MCF 10A (cell line): ENCODE measurements at places on chromosomes 4 and X. TPM values are rescaled to one million over a fixed set of nuclear protein-coding genes. Genes with fewer than 3 reads are reported as not detected.

DNA sequence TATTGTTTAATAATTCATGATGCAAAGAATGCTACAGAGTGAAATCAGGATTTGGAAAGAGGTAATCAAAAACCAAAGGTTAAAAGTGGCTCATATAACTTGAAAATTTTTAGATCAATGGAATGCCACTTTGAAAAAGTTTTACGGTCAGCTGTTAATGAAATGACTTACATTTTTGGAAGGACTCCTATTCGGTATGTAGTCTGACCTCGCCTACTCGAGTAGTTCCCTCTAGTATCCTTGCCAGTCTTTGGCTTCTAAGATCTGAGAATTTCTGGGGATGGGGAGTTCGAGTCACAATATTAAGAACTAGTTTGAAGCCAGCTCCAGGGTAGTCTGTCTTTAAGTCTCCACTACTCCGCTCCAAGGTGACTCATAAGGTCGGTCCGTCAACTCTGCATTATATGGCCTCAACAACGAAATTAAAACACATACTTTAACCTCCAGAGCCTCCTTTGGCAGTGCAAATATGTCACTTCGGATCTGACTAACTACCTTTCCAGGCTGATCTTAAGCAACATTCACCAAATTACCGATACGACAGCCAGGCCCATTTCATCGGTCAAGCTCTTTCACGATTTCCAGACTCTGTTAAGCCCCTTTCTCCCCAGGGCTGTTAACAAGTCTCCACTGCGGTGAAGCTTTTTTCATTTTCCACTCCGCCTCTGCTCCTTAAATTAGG lies 733 bp upstream of the NAA15 start:
- peaks cover 6% of the 10 kb centered on the region for H3K4me1 ChIP-seq
- peak overlapping the region; percentile 87 for H3K4me3 ChIP-seq
- peak; percentile 74 for DNase-seq
- H3K27me3 ChIP-seq: no peaks in the 10 kb centered on the region
- peak overlapping the region; percentile 98 for H3K27ac ChIP-seq

DNA sequence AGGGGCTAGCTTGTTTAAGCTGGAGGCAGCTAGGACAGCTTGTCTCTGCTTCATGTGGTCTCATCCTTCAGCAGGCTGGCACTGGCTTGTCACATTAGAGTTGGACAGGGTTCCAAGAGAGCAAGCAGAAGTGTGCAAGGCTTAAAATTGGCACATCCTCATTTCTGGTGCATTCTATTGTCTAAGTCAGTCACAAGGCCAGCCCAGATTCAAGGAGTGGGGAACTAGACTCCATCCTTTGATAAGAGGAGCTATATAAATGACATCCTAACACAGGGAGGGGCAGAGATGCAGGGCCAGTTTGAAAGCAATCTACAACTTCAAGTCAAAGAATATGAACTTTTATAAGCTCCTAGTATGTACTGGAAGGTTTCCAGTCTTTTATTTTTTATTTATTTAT lies 313.2 kb downstream of the PTTG2 start:
- no peak overlapping the region for H3K4me3 ChIP-seq
- H3K27ac ChIP-seq: no peak overlapping the region
- H3K27me3 ChIP-seq: no peaks in the 10 kb centered on the region
- DNase-seq: no peak
- H3K36me3 ChIP-seq: no peaks in the 10 kb centered on the region
- peaks cover 12% of the 10 kb centered on the region for H3K4me1 ChIP-seq

DNA sequence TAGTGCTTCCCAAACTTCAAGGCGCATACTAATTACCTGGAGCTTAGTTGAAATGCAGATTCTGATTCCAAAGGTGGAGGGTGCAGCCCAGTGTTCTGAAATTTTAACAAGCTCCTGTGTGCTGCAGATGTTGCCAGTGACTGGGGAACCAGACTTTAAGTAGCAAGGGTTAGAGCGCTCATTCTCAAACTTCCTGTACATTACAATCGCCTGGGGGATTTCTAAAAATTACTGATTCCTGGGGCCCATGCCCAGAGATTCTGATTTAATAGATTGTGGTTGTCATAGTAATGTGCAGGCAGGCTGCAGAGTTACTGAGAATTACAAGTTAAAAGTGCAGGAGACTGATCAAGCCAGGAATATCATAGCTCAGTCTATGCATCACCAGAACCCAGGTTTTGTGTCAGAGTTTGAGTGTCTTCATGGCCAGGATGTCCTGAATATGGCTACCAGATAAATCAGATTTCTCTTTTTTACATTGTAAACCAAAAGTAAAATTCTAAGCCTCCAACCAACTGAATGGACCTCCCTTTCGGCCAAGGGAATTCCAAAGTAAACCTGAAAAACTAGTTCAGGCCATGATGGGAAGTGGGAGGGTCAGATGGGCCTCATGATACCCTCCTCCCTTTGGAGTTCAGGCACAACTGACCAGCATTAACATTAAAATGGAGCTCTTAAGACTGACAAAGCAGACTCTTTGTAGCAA lies 121.6 kb downstream of the ATXN3L start:
- no peak for DNase-seq
- no peak overlapping the region for H3K27ac ChIP-seq
- no peaks in the 10 kb centered on the region for H3K4me1 ChIP-seq
- H3K4me3 ChIP-seq: no peak overlapping the region

DNA sequence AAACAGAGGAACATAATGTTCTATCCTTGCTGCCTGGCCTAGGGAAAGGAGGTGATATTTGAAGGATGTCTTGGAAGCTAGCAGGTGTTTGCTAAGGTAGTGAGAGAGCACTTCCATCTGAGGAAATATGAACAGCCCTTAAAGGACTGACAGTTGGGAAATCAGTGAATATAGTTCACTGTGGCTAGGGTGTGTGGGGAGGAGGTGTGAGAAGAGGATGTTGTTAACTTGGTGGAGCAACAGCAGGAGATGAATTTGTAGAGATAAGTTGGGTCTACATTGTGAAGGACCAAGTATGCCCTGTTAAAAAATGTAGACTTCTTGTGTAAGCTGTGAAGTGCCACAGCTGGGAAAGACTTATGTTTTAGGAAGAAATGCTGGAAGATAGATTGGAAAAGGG lies 25.5 kb downstream of the TBC1D19 start:
- no peak overlapping the region for H3K27ac ChIP-seq
- no peak for DNase-seq

The SHROOM4 gene
- total RNA-seq: 0.12 TPM in 1 of 2 replicates, not detected in the other
